Tibial nerve (tissue), 4 donors: ENCODE measurements at places on chromosomes 3 and 15. TPM values are rescaled to one million over a fixed set of nuclear protein-coding genes. Genes with fewer than 3 reads are reported as not detected.

DNA sequence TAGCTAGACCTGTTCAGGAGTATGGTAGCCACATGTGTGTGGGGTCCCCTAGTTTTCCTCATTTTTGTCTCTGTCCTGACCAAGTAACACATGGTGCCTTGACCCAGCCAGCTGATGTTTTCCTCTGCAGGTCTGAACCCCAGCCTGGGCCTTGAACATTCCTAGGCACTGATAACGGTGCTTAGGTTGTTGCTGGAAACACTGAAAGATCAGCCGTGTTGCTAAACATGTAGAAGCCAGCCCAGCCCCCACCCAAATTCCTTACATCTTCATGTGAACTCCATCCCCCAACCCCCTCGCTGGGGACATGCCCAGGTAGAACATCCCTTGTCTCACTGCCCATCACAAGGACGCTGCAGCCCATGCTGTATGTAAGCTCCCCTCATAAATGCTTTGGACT, 18.7 kb downstream of the RTP3 start:
- no peak overlapping the region for H3K4me3 ChIP-seq
- H3K36me3 ChIP-seq = no peaks in the 10 kb centered on the region
- H3K4me1 ChIP-seq = no peaks in the 10 kb centered on the region
- no peak overlapping the region for H3K27ac ChIP-seq
- no peak for DNase-seq

DNA sequence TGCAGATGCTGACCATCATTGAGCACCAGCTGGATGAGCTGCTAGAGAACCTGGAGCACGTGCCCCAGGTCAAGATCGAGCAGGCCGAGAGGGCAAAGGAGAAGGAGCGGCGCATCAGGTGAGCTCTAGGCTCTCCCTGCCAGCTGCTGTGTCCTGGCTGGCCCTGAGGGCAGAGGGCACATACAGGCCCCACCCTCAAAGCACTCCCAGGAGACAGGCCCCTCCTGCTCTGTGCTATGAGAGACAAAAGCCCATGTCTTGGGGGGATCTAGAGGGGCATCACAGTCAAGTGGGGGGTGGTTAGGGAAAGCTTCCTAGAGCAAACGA, 39.5 kb downstream of the CFAP100 start:
- H3K36me3 ChIP-seq = no peaks in the 10 kb centered on the region
- no peak for DNase-seq
- no peaks in the 10 kb centered on the region for H3K27me3 ChIP-seq
- H3K27ac ChIP-seq = no peak overlapping the region
- no peak overlapping the region for H3K4me3 ChIP-seq
- no peaks in the 10 kb centered on the region for H3K4me1 ChIP-seq

GRCh38 chr3:189941125-189941524, 179.6 kb downstream of the P3H2 start:
- H3K27me3 ChIP-seq = no peaks in the 10 kb centered on the region
- no peak overlapping the region for H3K4me3 ChIP-seq
- no peaks in the 10 kb centered on the region for H3K4me1 ChIP-seq
- H3K27ac ChIP-seq = no peak overlapping the region
- no peaks in the 10 kb centered on the region for H3K36me3 ChIP-seq

DNA sequence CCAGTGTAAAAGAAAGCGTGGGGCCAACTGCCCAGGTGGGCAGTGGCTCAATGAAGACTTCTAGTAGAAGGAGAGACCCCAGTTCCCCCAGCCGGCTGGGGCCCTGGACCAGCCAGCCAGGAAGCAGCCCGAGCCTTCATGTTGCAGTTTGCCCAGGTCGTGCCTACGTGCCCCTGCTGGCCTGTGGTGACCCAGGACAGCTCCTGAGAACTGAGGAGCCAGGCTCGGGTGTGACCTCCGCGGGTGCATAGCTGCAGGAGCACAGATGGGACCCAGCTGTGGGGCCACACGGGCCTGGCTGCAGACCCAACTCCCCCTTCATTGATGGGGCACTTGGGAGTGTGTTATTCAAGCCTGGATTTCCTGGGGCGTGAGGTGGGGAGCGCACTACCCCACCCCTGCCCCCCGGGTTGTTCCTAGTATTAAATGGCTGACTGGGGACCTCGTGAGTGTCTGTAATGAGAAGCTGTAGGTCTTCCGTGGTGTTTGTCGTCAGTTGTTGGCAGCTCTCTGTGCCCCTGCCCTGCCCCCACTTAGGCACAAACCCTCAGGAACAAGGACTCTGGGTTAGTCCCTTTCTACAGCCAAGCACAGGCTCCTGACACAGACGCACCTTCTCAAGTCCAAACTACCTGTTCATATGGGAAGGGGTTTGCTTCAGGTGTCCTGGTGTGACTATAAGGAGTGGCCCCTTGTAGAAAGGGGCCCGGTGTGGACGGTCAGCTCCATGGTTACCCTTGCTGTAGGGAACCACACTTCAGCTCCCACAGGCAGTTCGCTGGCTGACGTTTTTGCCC, 39.1 kb downstream of the IDH2 start:
- H3K4me3 ChIP-seq = no peak overlapping the region
- DNase-seq = no peak

GRCh38 chr3:133152056-133152455, 113.9 kb downstream of the TMEM108 start:
- no peak overlapping the region for H3K4me3 ChIP-seq
- no peak overlapping the region for H3K27ac ChIP-seq
- H3K36me3 ChIP-seq = no peaks in the 10 kb centered on the region
- DNase-seq = no peak

DNA sequence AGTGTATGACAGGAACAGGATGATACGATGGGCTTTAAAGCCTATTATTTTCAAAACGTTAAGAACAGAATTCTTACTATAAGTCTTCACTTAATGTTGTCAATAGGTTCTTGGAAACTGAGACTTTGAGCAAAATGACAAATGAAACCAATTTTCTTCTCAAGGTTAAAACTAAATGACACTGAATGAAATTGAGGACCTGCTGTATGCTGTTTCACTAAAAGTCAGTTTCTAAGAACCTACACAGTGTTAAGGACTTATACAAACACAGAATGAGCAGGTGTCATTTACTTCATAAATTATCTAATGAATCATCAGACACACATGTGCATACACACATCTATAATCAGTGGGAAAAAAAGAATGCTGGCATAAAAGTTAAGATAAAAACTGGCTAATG, 106.9 kb downstream of the RFTN1 start:
- peak overlapping the region; percentile 82 for H3K27ac ChIP-seq
- no peaks in the 10 kb centered on the region for H3K4me1 ChIP-seq
- peaks cover 11% of the 10 kb centered on the region for H3K36me3 ChIP-seq
- H3K27me3 ChIP-seq = no peaks in the 10 kb centered on the region
- H3K4me3 ChIP-seq = no peak overlapping the region

- no peaks in the 10 kb centered on the region for H3K4me1 ChIP-seq
- H3K36me3 ChIP-seq = no peaks in the 10 kb centered on the region
- no peaks in the 10 kb centered on the region for H3K27me3 ChIP-seq
- no peak overlapping the region for H3K4me3 ChIP-seq
These were observed 433.8 kb upstream of the SUCLG2 start for GRCh38 chr3:68088216-68088615.

DNA sequence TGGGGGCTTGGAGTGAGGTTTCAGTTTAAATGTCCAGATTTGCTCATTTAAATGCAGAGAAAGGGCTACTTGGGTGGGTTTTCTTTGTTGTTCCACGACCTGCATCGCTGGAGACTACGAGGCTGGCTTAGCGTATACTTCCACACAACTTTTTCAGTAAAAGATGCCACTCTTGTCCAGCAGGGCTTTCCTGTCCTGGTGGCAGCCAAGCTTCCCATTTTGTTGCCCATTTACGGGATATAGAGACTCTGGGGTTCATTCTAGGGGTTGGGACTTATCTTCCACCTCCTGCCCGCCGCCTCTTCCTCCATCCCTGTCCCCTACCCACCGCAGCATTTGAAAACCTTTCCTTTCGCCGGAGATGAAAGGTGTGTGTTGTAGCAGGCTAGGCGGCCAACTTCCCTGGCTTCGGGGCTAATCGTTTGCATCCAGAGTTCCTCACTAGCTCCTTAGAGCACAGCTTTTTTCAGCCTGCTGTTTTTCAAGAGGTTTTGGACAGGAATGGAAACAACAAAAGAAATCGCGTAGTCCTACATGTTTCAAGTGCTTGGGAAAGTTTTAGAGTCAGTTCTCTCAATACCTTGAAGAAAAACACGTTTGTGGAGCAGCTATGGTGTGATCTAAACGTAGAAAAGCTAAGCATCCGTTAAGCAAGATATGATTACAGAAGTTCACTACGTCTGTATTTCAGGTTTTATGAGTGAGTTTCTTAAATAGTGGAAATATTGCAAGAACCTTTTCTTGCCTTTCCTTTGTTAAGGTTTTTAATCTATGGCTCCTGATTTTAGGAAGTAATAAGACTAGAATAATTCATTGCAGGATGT, 843 bp downstream of the CHRNA5 start:
- no peaks in the 10 kb centered on the region for H3K4me1 ChIP-seq
- H3K4me3 ChIP-seq = peak overlapping the region; percentile 62
- no peaks in the 10 kb centered on the region for H3K36me3 ChIP-seq
- no peaks in the 10 kb centered on the region for H3K27me3 ChIP-seq
- H3K27ac ChIP-seq = no peak overlapping the region

DNA sequence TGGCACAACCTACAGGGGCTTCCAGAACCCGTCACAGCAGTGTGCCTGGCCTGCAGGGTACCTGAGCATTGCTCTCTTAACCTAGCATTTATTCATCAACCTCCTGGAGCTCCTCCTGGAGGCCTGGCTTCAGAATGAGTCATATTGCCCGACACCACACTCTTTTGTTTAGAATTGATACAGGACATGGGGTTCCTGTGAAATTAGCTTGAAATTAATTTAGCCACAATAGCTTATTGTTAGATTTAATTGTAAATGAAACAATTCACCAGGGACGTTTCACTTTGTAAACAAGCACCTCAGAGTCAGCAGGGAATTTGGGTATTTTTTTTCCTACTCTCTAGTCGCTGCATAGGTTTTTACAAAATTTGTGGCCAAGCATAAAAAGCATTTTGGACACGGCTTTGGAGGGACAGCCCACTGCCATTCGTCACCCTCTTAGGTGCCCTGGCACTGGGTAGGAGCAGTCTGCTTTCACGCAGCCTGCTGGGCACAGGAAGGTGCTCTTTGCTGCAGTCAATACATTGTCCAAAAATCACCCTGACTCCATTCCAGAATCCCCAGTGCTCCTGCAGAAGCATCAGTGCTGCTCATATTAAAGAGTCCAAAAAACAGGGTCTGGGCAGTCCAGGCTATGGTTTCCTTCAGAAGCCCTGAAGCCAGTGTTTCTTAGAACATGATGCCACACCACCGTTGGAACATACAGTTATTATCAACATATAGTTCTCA, 60.8 kb upstream of the MEF2A start:
- H3K36me3 ChIP-seq = no peaks in the 10 kb centered on the region
- no peak overlapping the region for H3K4me3 ChIP-seq
- no peaks in the 10 kb centered on the region for H3K27me3 ChIP-seq
- no peak overlapping the region for H3K27ac ChIP-seq
- no peak for DNase-seq
- H3K4me1 ChIP-seq = no peaks in the 10 kb centered on the region

- H3K27me3 ChIP-seq = no peaks in the 10 kb centered on the region
- no peak for DNase-seq
- no peak overlapping the region for H3K27ac ChIP-seq
- peaks cover 89% of the 10 kb centered on the region for H3K36me3 ChIP-seq
- no peaks in the 10 kb centered on the region for H3K4me1 ChIP-seq
- no peak overlapping the region for H3K4me3 ChIP-seq
These were observed 60.2 kb downstream of the NPTN start for GRCh38 chr15:73573037-73573436.

DNA sequence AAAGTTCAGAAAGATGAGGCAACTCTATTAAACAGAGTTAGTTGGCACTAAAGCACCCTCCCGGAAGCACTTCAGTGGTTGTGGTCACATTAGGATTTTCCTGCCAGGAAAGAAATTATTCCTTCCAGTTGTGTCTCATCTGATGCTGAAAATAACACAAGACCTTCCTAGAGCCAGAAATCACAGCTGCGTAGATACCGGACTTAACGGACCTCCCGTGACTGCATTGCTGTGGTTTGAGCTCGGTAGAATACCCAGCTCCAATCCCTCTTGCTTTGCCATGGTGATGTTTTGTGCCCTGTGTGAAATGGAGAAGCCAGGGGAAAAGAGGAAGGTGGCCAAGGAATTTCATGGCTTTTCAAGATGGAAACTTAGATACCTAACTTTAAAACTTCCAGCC, 215.0 kb upstream of the IGF1R start:
- no peak for DNase-seq
- H3K36me3 ChIP-seq = no peaks in the 10 kb centered on the region
- H3K27ac ChIP-seq = no peak overlapping the region
- no peaks in the 10 kb centered on the region for H3K27me3 ChIP-seq
- no peak overlapping the region for H3K4me3 ChIP-seq
- H3K4me1 ChIP-seq = no peaks in the 10 kb centered on the region

DNA sequence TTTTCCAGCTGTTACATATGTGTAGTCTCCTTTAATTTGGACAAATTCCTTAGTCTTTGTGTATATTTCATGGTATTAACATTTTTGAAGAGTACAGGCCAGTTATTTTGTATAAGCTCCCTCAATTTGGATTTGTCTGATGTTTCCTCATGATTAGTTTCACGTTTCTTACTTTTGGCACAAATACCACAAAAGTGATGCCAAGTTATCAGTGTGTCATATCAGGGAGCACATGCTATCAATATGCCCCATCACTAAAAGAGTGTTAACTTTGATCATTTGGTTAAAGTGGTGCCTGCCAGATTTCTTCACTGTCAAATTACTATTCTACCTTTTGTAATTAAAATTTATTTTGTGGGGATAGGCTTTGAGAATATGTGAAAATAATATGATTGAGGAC, 14.6 kb downstream of the PCNP start:
- no peak for DNase-seq
- H3K4me1 ChIP-seq = peaks cover 20% of the 10 kb centered on the region
- H3K27ac ChIP-seq = no peak overlapping the region
- H3K27me3 ChIP-seq = no peaks in the 10 kb centered on the region
- no peaks in the 10 kb centered on the region for H3K36me3 ChIP-seq

DNA sequence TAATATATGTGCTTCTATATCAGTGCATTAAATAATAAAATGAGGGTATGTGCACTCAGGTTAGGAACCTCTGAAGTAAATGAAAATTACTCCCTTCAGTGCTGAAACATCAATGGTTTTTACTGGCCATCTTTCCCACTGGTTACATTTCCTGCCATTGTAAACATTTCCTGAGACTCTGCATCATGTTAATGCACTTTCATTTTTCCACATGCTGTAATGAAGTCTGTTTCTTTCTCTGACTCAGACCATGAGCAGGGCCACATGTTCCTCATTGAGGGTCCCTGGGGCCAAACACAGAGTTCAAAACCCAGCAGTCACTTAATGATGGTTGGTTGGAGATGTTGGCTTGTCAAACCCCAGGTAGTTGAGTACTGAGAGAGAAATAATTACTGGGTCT, 15.3 kb downstream of the FAM3D start:
- DNase-seq = no peak
- H3K27ac ChIP-seq = no peak overlapping the region
- H3K4me1 ChIP-seq = no peaks in the 10 kb centered on the region
- no peaks in the 10 kb centered on the region for H3K36me3 ChIP-seq
- no peaks in the 10 kb centered on the region for H3K27me3 ChIP-seq
- H3K4me3 ChIP-seq = no peak overlapping the region

- no peak for DNase-seq
- H3K27me3 ChIP-seq = no peaks in the 10 kb centered on the region
- H3K36me3 ChIP-seq = no peaks in the 10 kb centered on the region
- no peaks in the 10 kb centered on the region for H3K4me1 ChIP-seq
- no peak overlapping the region for H3K4me3 ChIP-seq
These were observed 250.5 kb downstream of the UACA start for GRCh38 chr15:70512772-70513362.

Gene LPP
- 224 TPM for total RNA-seq

Gene ATP1B3
- total RNA-seq = 98.0 TPM

Gene SNX33
- 30.8 TPM for total RNA-seq

Gene CADM2
- 15.6 TPM for total RNA-seq

Gene SUCNR1
- total RNA-seq = 0.84 TPM

Gene FETUB
- not detected for total RNA-seq

Gene SAXO2
- total RNA-seq = not detected

Gene STRC
- total RNA-seq = 1.3 TPM

Gene TGFBR2
- total RNA-seq = 347 TPM

Gene HTD2
- total RNA-seq = 15.1 TPM

Gene SLC27A2
- total RNA-seq = 0.22 TPM
